BJ (cell line): ENCODE measurements at places on chromosomes 3 and 15. TPM values are rescaled to one million over a fixed set of nuclear protein-coding genes. Genes with fewer than 3 reads are reported as not detected.

GRCh38 chr3:24454393-24454792 lies 40.3 kb downstream of the THRB start:
- DNase-seq = no peak

- DNase-seq = peak; percentile 77
Measured at GRCh38 chr3:32249184-32249782, 10.8 kb downstream of the CMTM8 start.

- no peak for DNase-seq
Measured at GRCh38 chr15:42034628-42035434, 14.0 kb upstream of the PLA2G4E start.

DNA sequence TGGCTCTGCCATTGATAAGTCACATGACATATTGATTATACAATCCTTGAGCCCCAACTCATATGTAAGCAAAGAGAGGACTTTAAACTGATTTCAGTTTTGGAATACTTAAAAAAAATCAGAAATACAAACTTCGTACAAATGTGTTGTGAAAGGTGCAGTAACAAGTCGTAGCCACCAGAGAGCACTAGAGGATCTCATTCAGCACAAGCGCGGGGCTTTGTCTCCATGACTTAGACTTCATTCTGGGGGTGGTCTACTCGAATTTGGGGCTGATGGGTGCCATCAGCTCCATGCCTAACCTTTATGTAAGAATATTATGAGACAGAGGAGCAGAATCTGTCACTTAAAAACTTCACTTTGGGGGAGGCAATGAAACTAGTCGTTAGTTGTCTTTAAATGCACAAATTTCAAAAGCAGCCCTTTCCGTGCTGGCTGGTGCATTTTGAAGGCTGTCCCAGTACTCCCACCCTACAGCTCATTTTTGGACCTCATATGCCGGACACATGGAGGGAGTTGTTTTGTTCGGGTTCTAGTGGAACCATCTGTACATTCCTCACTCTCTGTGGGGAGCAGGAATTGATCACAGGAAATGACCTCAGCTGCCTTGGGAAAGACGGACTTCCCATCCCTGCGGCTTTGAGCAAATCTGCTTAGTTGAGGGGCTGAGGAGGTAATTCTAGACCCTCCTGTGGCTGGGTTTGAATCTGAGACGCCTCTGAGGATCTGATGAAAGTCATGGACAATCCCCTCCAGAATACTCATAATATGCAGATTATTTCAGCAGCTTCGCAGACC lies 27.5 kb upstream of the MASP1 start:
- peak; percentile 74 for DNase-seq

GRCh38 chr15:65310431-65311137 lies 6.1 kb downstream of the RNU5B-1 start:
- DNase-seq = no peak

DNA sequence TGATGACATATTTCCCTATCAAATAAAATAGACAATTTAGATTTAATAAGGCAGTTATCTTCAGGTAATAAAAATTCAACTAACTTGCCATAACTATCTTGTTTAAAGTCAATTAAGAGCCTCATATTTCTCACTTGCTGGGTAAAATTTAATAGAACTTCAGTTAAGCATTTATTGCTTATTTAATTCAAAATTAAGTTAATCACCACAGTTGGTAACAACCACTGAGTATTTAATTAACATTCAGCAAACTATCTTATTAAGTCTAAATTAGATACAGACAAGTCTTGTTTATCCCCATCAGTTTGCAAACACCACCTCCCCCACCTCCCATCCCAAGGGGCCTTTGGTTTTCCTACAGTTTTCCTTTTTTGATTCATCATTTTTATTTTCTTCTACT lies 14.7 kb downstream of the LPP start:
- no peak for DNase-seq

DNA sequence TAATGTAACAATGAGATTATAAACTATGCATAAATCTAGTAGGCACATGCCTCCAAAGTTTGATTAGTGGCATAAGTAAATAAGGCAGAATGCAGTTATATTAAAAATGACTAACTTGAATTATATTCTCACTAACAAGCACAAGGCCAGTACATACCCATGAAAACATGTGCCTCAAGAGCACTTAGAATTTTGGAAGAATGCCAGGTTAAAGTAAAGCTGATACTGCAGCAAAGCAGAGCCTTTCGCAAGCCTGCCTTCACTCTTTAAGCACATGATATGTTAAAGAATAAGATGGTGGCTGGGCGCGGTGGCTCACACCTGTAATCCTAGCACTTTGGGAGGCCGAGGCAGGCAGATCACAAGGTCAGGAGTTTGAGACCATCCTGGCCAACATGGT lies 49.0 kb downstream of the KBTBD12 start:
- no peak for DNase-seq

DNA sequence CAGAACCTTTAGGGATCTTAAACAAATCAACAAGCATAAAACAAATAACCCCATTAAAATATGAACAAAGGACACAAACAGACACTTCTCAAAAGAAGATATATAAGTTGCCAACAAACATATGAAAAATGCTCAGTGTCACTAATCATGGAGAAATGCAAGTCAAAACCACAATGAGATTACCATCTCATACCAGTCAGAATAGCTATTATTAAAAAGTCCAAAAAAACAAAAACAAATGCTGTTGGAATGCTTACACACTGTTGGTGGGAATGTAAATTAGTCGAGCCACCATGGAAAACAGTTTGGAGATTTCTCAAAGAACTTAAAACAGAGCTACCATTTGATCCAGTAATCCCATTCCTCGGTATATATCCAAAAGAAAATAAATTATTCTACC lies 423.6 kb downstream of the OTOL1 start:
- peak; percentile 10 for DNase-seq

- no peak for DNase-seq
Measured at GRCh38 chr3:55203006-55203405, 275.1 kb upstream of the LRTM1 start.

DNA sequence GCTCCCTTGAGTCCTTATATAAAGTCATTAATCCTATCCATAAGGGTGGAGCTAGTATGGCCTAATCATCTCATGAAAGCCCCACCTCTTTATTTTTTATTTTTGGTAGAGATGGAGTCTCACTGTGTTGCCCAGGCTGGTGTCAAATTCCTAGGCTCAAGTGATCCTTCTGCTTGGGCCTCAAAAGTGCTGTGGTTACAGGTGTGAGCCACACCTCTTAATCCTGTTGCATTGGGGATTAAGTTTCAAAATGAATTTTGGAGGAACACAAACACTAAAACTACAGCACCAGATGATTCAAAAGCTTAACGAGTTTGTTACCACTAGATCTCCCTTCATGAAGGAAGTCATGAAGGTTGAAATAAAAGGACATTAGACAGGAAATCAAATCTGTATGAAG lies 27.7 kb downstream of the RAB7A start:
- no peak for DNase-seq

- DNase-seq = no peak
Measured at GRCh38 chr3:190169877-190170276, 49.2 kb upstream of the P3H2 start.

DNA sequence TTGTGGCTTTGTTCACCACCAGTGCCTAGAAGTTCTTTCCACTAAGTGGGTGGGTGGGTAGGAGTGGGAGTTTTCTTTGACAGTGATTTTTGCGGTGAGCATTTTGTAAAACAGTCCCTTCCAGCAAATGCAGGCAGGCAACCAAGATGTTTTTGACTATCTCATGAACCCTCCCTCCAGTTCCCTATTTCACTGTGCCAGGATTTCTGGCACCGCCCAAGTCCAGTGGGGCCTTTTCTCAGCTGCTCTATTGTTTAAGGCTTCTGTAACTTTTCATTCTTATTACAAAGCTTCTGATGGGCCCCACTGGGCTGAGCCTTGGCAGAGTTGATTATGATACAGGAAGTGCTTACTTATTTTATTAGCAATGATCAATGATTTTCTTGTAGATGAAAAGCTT lies 236.0 kb downstream of the EDEM1 start:
- DNase-seq = no peak

GRCh38 chr3:126537116-126537729 lies 13.3 kb downstream of the CHST13 start:
- DNase-seq = no peak

- DNase-seq = no peak
Measured at GRCh38 chr3:73652896-73653295, 28.2 kb upstream of the PDZRN3 start.

DNA sequence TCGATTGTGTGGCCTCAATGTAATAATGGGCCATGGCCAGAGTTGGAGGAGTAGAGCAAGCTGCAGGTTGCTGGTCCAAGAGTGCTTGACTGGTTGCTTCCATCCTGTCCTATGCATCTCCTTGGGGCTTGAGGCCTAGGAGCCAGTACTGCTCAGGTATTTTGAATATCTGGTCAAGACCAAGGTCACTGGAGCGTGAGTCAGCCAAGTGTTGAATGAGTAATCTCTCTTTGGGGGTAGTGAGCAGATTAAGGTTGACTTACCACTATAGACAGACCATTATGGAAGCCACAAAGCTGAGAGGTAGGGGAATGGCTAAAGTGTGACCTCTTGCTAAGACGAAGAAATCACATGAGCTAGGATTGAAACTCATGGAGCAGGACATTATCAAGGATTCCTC lies 9.4 kb upstream of the PARP6 start:
- no peak for DNase-seq

- no peak for DNase-seq
Measured at GRCh38 chr3:143170074-143170473, 50.5 kb downstream of the CHST2 start.

DNA sequence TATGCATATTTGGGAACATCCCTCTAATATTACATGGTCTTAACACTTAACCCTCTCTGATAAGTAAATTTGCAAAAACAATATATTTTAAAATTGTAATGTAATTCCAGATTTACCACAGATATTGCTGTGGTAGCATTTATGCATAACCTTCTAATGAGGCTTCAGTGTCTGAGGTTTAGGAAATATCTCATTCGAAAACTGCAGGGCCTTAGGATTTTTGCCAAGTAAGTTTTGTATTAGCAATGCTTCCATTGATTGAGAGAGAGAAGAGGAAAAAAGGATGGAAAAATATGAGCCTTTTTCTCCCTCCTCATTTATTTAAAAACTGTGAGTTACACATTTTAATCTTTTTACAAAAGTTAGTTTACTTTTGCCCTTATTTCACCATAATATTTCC lies 294.6 kb downstream of the EPHA3 start:
- no peak for DNase-seq

CLEC3B gene
- polyA plus RNA-seq = 18.2 and 22.3 TPM in 2 replicates

CASR gene
- polyA plus RNA-seq = not detected in 2 replicates

SNRPN gene
- polyA plus RNA-seq = 84.1 and 84.6 TPM in 2 replicates

GOLGA8T gene
- polyA plus RNA-seq = 0.10 TPM in 1 of 2 replicates, not detected in the other

OXTR gene
- 168 and 195 TPM in 2 replicates for polyA plus RNA-seq

STX19 gene
- not detected in 2 replicates for polyA plus RNA-seq

DNASE1L3 gene
- polyA plus RNA-seq = not detected in 2 replicates

GLT8D1 gene
- polyA plus RNA-seq = 75.9 and 98.3 TPM in 2 replicates

GPR160 gene
- 0.09 and 0.29 TPM in 2 replicates for polyA plus RNA-seq

SHC4 gene
- polyA plus RNA-seq = 0.74 and 0.86 TPM in 2 replicates

GUCA1C gene
- polyA plus RNA-seq = not detected in 2 replicates

LRRC2 gene
- polyA plus RNA-seq = 0.55 and 1.2 TPM in 2 replicates

EBLN2 gene
- polyA plus RNA-seq = 1.0 and 2.5 TPM in 2 replicates

UBA5 gene
- polyA plus RNA-seq = 26.2 and 34.3 TPM in 2 replicates

ELL3 gene
- polyA plus RNA-seq = 1.2 and 2.0 TPM in 2 replicates
